ENCODE measurements at places on chromosomes 13 and 19.

DNA sequence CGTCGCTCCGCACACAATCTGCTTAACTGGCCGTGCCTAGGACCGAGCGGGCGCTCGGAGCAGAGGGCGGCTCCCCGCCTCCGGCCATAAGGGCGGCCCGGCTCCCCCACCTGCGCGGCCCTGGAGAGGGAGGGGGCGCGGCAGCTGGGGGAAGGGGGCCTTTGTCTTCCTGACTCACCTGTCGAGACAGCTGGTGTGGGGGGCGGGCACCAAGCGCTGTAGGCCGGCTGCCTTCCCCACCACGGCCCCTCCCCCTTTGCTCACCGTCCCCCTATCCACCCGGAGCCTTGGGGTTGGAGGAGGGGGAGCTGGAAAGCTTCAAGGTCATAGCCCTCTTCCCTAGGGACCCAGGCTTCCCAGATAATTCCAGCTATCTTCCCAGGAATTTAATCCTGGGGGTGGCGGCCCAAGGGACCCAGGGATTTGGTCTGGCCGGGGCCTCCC lies 1.2 kb downstream of the VASP start:
- DNase-seq = peak; percentile 84

DNA sequence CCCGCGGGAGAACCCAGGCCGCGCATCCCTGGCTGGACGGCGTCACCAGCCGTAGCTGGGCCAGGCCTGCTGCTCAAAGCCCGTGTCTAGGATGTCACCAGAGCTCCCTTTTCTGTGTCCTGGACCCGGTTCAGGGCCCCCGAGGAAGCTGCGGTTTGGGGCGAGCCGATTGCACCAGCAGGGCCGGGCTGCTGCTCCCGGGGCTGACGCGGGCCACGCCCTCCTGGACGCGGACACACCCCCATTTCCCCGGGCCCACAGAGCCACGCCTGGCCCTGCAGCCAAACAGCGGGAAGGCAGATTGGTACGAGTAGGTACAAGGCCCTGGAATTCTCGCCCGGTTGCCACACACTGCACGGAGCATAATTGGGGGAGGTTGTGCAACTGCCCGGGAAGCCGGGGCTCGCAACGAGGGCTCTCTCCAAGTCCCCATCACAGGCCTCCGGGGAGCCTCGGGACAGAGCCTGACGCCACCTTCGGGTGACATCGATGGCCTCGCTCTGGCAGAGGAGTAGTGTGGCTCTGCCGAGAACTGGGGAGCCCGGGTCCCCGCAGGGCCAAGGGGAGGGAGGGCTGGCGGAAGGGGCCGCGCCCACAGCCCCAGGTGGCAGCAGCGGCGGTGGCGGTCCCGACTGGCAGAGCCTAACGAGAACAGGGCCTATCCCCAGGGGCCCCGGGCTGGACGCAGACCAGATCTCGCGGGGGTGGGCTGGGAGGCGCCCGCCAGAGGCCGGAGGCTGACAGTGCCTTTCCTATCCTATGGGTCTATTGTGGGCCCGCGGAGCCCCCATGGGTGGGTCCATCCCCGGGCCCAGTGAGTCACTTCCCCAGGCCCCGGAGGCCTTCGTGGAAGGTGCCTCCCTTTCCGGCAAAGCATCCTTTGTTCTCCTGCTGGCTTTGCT lies 23.5 kb downstream of the KCTD15 start:
- peak; percentile 92 for DNase-seq

GRCh38 chr13:52862358-52863206 lies 14.1 kb upstream of the PCDH8 start:
- no peak for DNase-seq

DNA sequence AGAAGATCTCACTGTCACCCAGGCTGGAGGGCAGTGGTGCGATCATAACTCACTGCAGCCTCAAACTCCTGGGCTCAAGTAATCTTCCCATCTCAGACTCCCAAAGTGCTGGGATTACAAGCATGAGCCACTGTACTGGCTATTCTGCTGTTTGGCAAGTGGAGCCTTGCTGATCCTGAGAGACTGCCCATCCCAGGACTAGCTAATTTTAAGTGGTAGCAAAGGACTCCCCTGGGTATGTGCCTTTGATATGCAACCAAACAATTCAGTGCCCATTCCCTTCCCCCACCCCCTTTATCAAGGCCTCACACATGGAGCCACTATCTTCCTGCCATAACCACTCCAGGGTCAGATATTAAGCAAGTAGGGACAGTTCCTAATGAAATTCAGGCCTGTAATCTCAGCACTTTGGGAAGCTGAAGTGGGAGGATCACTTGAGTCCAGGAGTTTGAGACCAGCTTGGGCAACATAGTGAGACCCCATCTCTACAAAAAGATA lies 17.0 kb upstream of the ZNF460 start:
- no peak for DNase-seq

DNA sequence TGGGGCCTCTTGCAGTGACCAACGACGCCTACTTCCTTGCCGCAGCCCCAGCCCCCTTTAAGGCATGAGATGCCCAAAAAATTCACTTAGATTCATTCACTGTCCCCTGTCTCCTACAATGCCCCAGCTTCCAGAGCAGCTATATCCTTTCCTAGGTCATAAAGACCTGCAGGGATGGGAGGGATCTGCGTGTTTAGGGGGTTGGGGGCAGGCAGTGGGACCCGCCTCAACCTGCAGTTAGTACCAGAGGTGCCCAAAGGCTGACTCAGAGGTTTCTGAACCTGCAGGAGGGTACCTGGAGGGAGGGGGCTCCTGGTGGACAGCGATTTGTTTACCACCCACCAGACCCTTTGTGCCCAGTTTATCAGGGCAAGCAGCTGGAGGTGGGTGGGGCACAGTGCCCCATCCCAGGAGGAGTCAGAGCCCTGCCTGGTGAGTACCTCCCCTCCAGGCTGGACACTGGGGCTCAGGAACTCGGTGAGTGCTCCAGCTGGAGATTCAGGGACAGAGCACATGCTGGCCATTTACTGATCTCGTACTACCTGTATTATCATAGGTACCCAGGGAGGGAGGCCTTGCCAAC lies 10.1 kb downstream of the RPS28 start:
- no peak for DNase-seq

- DNase-seq = no peak
Measured at GRCh38 chr13:50584856-50585580, 258.5 kb downstream of the DLEU7 start.

DNA sequence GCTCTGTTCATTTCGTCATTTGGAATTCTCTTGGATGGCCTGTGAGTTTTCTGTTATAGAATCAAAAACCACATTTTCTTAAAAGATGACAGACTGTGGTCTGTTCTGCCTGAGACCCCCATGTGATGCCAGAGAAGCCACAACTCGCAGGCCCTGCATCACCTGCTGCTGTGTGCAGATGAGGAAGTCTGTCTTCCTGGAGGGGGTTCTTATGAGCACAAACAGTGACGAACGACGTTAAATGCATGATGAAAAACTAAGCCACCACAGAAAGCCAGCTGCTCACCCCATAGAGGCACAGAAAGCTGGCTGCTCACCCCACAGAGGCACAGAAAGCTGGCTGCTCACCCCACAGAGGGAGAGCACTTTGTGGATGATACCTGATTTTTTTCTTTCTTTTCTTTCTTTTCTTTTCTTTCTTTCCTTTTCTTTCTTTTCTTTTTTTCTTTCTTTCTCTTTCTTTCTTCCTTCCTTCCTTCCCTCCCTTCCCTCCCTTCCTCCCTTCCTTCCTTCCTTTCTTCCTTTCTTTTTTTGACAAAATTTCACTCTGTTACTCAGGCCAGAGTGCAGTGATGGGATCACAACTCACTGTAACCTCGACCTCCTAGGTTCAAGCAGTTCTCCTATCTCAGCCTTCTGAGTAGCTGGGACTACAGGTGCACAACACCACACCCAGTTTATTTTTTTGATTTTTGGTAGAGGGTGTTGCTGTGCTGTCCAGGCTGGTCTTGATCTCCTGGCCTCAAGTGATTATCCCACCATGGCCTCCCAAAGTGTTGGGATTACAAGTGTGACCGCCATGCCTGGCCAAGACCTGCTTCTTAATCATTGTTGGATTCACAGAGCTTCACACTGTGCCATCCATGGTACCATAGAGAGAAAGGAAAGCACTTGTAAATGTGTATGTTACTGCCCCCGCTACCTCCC lies 1191.4 kb downstream of the UQCRFS1 start:
- DNase-seq = no peak

GRCh38 chr19:55377356-55378131 lies 918 bp downstream of the TMEM190 start:
- DNase-seq = peak; percentile 83

GRCh38 chr19:3855320-3855719 lies 13.5 kb downstream of the ZFR2 start:
- DNase-seq = no peak

GRCh38 chr13:111216166-111216960 lies 101.3 kb downstream of the ARHGEF7 start:
- DNase-seq = no peak

DNA sequence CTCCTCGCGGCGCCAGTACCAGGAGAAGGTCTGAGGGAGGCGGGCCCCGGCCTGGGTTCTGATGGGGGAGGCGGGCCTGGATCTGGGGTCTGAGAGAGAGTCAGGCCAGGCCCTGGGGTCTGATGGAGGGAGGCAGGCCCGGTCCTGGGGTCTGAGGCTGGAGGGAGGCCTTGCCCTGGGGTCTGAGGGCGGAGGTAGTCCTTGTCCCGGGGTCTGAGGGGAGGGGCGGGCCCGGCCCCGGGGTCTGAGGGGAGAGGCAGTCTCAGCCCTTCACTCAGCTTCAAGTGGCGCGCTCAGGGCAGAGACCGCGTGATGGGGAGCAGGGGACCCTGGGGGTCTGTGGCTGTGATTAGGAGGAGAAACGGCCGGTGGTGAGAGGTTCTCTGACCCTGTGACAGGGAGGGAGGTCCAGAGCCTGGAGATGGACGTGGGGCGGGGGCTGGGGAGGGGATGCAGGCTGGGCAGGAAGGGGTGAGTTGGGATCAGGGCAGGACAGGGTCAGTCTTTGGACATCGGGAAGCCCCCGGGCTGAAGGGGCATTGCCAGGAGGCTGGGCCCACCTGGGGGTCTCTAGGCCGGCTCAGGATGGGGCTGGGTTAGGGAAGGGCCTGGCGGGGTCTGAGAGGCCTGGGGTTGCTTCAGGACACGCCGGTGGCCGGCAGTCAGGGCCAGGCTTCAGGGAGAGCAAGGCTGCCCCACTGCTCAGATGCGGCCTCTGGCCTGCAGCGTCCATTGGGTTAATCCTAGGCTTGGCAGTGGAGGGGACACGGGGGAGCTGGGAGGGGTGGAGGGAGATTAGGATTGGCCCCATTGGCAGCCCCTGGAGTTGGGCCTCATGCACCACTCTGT lies 18.7 kb downstream of the HCN2 start:
- DNase-seq = no peak

- DNase-seq = no peak
Measured at GRCh38 chr13:102392481-102393209, 9.2 kb downstream of the FGF14 start.

GRCh38 chr19:55625004-55625326 lies 599 bp upstream of the ZNF784 start:
- DNase-seq = no peak

GRCh38 chr13:53285896-53286430 lies 257.4 kb downstream of the OLFM4 start:
- DNase-seq = no peak

DNA sequence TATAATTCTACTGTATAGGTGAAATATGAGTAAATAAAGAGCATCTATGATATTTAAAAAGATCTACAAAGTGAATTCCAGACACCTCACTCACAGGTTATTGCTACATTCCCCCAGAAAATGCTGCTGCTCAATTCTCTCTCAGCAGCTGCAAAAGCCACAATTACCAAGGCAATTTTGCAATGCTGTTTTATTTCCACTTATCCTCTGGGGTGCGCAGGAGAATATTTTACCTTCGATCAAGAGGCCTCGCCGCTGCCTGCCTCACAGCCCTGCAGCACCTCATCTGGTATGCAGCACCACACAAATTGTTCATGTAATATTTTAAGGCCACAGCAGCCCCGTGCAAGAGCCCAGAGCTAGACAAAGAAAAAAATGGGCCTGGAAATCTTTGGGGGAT lies 333.2 kb downstream of the DNAJC15 start:
- no peak for DNase-seq

GRCh38 chr13:72383646-72384045 lies 343.8 kb downstream of the MZT1 start:
- DNase-seq = no peak

DNA sequence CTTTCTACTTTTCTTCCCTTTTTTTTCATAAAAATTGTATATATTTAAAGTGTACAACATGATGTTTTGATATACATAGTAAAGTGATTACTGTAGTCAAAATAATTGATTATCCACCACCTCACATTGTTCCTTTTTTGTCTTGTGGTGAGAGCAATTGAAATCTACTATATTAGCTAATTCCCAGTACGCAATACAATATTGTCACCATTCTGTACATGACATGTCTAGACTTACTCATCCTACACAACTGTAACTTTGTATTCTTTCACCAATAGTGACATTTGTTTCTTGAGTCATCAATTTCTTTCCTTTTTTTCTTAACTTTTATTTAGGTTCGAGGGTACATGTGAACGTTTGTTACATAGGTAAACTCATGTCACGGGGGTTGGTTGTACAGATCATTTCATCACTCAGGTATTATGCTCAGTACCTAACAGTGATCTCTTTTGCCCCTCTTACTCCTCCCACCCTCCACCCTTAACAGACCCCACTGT lies 265.2 kb downstream of the KCNRG start:
- no peak for DNase-seq

Measured in upper lobe of left lung (tissue), 6 donors.